Left colon (tissue), 2 donors: ENCODE measurements at places on chromosomes 12 and 14. TPM values are rescaled to one million over a fixed set of nuclear protein-coding genes. Genes with fewer than 3 reads are reported as not detected.

The OR6C2 gene
- not detected for total RNA-seq

The PDE3A gene
- total RNA-seq, result 46.9 TPM

The CRACR2A gene
- total RNA-seq, result 68.5 TPM

The GPR84 gene
- total RNA-seq, result 0.50 TPM

The BCL7A gene
- total RNA-seq, result 6.7 TPM

The NXPH4 gene
- total RNA-seq, result not detected

The BCAT1 gene
- 6.0 TPM for total RNA-seq

The HOTAIR gene
- not detected for total RNA-seq

The P2RX7 gene
- total RNA-seq, result 0.46 TPM

The FGFR1OP2 gene
- total RNA-seq, result 31.5 TPM

The SIX1 gene
- total RNA-seq, result not detected

The KRT82 gene
- not detected for total RNA-seq

The RTL1 gene
- not detected for total RNA-seq
